ENCODE measurements at places on chromosomes 3 and 15. TPM values are rescaled to one million over a fixed set of nuclear protein-coding genes. Genes with fewer than 3 reads are reported as not detected.

GRCh38 chr3:5504135-5504534 lies 316.6 kb downstream of the EDEM1 start:
- DNase-seq: no peak

DNA sequence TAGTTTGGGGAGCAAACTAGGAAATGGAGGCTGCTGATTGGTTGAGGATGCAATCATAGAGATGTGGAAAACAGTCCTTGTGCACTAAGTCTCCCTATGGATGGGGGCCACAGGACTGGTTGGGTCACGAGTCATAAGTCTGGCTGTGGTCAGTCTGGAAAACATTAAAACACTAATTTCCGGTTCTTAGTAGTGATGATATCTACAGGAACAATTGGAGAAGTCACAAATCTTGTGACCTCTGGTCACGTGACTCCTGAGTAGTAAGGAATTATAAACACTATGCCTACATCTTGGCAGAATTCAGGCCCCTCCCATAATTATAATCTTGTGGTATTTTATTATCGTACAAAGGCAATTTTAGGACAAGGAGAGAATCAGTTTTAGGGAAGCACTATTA lies 317.3 kb upstream of the ARPP21 start:
- peak; percentile 93 for DNase-seq

- peak; percentile 60 for DNase-seq
Observed at GRCh38 chr3:99670556-99670950, 32.2 kb downstream of the COL8A1 start.

The CCDC33 gene
- not detected for total RNA-seq

GRCh38 chr3:76231258-76231657 lies 445.9 kb upstream of the ZNF717 start:
- no peak for DNase-seq

- DNase-seq: peak; percentile 24
Observed at GRCh38 chr3:183664913-183665381, 29.5 kb downstream of the KLHL24 start.

- no peak for DNase-seq
Observed at GRCh38 chr3:135246027-135246426, 451.0 kb downstream of the EPHB1 start.

The BTLA gene
- not detected for total RNA-seq

DNA sequence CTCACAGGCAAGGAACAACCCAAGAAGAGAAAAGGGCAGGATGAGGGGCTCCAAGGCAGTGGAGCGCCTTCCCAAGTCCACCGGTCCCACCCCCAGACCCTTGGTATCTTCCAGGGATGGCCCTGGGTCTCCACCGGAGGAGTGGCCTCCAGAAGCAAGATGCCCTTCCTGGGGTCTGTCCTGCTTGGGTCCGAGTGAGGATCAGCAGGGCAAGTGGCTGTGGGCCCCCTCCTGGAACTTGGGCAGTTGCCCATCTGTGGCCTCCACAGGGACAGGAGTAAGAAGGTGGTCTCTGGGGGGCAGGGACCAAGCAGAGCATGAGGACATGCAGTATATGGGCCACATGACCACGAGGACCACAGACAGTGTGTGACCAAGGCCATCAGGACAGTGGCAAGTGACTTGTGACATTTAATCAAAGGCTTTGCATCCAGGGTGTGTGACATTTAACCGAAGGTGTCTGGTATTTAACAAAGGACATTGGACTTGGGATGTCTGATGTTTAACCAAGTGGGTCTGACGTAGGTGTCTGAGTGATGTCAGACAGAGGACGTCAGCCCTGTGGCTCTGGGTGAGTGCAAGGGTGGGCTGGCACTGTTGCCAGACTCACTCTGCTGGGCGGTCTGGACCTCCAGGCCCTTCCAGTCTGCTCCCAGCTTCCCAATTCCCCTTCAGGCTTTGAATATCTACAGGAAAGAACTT lies 34.7 kb downstream of the SCN5A start:
- no peak for DNase-seq

DNA sequence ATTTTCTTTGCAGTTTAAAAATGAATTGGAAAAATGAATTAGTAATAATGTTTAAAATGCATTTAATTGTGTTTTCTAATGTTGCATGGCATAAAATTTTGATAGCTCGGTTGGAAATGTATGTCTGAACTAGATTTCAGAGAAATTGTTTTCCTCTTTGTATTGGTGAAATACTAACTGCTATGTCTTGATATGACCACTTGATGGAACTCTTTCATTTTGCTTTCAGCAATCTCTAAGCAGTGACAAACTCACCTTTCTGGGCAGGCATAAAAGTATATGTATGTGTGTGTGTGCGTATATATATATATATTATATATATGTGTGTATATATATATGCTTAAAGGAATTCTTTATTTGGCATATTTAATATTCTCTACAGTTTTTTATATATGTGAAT lies 239.3 kb upstream of the ZNF717 start:
- DNase-seq: peak; percentile 4

DNA sequence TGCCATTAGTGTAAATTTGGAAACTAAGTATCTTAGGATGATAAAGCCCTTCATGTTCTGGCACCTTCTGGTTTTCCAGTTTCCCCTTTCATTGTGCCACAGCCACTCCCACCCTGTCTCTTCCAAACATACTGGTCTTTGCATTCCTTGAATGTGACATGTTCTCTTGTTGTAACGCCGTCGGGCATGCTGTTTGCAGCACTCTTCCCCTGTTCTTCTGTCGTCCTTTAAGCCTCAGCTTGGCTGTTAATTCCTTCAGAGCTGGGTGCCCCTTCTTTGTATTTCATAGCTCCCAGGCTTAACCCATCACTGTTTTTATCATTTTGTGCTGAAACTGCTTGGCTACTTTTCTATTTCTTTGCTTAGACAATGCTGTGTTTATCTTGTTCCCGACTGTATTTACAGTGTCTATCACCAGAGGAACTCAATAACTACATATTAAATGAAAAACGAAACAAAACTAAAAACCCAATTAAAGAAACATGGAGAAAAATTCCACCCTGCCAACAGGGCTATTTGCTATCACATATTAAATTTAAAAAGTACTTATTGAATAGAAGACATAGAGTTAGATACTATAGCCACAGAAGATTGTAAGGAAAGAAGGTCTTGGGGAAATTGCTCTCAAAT lies 95.4 kb upstream of the KCNAB1 start:
- no peak for DNase-seq

The GABRG3 gene
- total RNA-seq: not detected

DNA sequence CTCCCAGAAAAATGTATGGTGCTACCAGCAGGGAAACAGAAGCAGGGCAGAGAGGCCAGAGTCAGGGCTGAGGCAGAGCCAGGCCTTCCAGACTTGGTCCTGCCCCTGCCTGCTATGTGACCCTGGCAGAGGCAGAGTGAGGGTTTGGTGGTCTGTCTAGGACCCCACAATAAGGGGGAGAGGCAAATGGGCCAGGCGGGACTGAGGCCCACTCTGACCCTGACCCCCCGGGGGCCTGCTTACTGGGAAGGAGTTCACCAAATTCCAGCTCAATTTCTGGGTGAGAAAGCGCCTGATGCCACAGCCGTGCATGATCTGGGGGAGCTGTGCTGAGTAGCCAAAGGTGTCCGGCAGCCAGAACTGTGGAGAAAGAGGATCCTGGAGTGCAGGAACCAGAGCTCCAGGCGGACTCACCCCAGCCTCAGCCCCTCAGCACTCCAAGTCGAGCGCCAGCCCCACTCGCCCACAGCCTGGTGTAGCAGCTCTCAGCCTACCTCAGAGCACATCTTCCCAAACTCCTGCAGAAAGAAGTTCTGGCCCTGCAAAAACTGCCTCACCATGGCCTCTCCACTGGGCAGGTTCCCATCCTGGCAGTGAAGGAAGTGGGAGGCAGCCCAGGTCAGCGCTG lies 6.9 kb downstream of the MAN2C1 start:
- DNase-seq: no peak

The GOLGA8J gene
- total RNA-seq: not detected

The PDCD7 gene
- total RNA-seq: 8.3 TPM

DNA sequence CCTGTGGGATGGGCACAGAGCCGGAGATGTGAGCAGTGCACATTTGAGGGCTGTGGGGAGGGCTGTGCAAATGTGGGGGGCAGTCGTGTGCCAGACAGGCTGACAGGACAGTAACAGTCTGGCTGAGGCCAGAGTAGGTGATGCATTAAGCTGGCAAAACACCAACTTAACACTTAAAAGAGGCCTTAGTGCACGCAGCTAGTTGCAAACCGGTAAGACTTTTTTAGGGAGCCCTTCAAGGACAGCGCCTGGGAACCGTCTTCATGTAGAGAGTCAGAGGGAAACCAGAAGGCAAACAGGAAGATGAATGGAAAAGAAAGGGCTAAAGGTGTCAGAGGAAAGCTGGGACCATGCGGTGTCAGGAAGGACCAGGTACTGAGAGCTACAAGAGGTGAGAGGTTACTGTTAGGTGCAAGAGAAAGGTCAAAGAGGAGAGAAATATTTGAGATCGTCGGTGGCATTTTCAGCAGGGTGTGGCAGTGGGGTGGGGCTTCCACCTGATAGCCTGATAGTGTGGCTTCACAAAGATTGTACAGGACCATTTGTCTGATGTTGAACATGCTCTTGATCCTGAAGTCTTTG lies 30.0 kb upstream of the CHD2 start:
- DNase-seq: no peak

DNA sequence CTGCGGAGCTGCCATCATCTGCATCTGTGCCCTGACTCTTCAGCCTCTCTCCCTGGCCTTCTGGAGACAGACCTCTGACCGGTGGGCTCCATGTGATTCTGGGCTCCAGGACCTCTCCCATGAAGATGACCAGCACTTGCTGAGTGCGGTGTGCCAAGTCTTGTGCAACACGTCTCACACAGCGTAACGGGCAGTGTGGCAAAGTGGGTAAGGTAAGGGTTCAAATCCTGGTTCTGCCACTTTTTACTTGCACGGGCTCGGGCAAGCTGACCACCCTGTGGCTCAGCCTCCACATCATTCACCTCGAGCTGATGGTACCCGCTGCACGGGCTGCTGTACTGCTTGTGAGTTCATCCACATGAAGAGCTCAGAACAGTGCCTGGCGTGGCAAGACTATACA lies 6.5 kb upstream of the SYNM start:
- no peak for DNase-seq

Data from lung microvascular endothelial cell (primary cell).